ENCODE measurements at places on chromosomes 4 and X. TPM values are rescaled to one million over a fixed set of nuclear protein-coding genes. Genes with fewer than 3 reads are reported as not detected.

GRCh38 chr4:35918491-35918977 lies 325.8 kb downstream of the ARAP2 start:
- peaks cover 4% of the 10 kb centered on the region for H3K4me1 ChIP-seq
- H3K27me3 ChIP-seq, result no peaks in the 10 kb centered on the region
- H3K36me3 ChIP-seq, result no peaks in the 10 kb centered on the region
- no peak overlapping the region for H3K4me3 ChIP-seq
- no peak overlapping the region for H3K27ac ChIP-seq

DNA sequence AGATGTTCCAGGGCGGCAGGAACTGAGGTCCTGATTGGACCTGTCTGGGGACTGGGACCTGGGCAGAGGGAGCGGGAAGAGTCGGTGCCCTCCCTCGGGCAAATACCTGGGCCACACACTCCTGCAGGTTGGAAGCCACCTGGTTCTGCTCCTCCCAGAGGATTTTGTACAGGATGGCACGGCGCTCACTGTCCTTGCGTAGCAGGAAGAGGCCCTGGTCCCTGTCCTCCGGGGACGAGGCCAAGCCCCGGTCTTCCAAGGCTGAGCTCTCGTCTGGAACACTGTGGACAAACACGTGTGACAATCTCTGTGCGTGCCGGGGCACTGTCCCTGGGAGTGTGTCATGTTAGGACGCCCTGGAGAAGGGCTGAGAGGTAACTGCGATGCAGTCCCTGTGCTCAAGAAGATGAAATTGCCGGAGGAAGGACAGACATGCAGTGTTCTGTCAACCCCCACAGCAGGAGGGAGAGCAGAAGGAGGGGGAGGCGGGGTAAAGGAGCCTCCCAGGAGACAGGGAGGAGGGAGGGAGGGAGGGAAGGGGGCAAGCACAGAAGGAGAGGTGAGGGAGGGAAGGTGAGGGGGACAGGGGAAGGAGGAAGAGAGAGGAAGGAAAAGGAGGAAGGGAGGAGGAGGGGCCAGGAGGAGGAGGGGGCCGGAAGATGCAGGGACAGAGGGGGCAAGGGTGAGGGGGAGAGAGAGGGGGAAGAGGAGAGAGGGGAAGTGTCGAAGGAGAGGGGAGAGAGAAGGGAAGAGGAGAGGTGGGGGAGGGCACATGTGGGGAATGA lies 29.0 kb downstream of the PDHA1 start:
- H3K36me3 ChIP-seq, result no peaks in the 10 kb centered on the region
- no peaks in the 10 kb centered on the region for H3K4me1 ChIP-seq
- no peak overlapping the region for H3K27ac ChIP-seq
- DNase-seq, result peak; percentile 9
- H3K4me3 ChIP-seq, result peak overlapping the region; percentile 12

CXXC4 gene
- 8.4 TPM for total RNA-seq

DNA sequence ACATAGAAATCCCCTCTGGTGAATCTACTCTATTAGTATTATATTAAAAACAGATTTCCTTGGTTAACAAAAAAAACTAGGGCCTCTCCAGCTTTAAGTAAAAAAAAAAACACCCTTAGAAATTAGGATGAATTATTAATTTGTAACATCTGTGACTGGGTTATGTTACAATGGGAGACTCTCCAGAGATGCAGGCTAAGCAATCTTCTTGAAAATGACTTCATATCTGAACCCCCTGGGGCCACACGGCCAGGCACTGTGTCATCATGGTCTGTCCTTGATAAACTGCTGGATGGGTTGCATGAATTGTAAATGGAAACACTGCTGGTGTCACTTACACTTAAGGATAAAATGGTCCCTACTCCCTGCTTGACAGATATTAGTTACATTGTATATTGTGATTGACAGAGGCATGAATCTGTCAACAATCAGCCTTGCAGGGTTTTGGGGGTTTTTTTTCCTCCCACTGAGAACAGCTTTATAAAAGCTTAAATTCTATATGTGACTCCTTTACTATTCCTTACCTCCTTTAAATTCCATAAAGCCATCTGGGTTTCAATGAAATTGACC lies 49.1 kb downstream of the PRKG2 start:
- H3K27ac ChIP-seq, result no peak overlapping the region
- H3K36me3 ChIP-seq, result no peaks in the 10 kb centered on the region
- no peak overlapping the region for H3K4me3 ChIP-seq

DNA sequence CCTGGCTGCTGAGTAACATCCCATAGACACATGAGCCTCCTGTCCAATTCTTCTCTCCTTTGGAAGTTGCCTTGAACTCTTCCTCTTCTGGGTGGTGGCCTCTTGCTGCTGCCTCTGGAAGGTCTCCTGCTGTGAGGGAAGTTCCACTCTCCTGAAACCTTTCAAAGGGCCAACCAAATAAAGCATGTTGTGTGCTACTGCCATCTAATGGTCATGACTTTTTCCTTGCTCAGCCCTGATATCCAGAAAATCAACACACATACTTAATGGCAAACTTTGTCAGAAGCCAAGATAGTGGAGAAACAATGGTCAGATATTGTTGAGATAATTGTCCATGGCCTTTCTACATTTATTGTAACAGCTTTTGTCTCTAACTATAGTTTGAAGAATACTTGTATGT lies 19.1 kb upstream of the ZXDA start:
- no peak for DNase-seq
- no peaks in the 10 kb centered on the region for H3K4me1 ChIP-seq
- H3K27ac ChIP-seq, result no peak overlapping the region
- no peak overlapping the region for H3K4me3 ChIP-seq

DNA sequence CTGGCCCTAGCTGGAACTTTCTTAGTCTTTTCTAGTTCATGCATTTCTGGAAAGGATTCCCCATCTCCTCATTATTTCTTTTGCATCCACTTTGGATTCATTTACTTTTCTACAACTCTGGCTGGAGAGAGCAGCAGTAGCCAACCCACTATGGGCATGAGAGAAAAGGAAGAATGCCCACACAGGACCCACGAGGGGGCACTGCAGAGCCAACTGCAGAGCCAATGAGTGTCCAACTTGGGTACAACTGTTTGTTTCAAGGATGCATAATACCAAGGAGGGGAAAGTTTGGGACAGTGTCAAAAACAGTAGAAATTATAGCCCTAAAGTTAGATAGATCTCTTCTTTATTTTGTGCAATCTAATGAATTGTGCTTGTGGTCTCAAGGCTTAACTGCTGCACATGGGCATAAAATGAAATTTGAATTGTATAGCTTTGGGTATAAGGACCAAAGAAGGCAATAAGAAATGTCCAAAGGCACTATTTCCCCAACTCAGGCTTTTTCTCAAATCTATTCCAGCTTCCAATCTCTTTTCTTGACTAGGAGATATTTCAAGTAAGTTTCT lies 230.6 kb downstream of the NSUN7 start:
- H3K27ac ChIP-seq, result no peak overlapping the region
- H3K36me3 ChIP-seq, result no peaks in the 10 kb centered on the region
- no peak overlapping the region for H3K4me3 ChIP-seq
- peaks cover 13% of the 10 kb centered on the region for H3K4me1 ChIP-seq
- no peaks in the 10 kb centered on the region for H3K27me3 ChIP-seq

H2BW2 gene
- total RNA-seq, result not detected

All from thyroid gland (tissue), 4 donors.